ENCODE measurements at places on chromosomes 4 and X.

DNA sequence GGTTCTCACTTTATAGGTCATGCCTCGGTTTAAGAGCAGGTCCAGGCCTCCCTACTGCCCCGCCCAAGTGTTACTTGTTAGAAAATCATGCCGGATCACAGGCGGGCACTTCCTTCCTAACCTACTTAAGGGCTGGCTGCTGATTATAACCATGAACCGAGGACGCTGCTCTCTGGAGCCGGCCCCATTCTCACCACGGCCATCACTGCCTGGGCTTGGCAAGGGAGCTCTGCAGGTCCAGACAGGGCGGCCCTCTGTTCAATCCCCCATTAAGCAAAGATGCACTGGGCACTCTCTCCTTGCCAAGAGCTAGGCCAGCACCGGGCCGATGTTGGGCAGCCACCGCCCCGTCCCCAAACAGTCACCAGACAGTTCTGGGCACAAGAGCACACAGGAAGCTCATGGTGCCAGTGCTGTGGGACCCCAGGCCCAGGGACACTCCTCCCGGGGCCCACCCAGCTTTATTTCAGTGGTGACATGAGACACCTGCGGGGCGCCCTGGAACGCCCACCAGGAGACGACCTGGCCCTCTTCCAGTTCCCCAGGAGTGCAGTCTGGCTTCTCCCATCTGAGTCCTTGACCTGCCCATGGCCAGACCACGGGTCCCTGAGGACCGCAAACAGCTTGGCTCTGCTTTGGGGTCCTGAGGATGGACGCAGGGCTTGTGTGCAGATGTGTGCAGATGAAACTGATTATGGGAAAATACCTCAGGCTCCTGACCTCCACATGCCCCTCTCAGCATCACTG lies 44.0 kb downstream of the ABLIM2 start:
- DNase-seq = no peak

DNA sequence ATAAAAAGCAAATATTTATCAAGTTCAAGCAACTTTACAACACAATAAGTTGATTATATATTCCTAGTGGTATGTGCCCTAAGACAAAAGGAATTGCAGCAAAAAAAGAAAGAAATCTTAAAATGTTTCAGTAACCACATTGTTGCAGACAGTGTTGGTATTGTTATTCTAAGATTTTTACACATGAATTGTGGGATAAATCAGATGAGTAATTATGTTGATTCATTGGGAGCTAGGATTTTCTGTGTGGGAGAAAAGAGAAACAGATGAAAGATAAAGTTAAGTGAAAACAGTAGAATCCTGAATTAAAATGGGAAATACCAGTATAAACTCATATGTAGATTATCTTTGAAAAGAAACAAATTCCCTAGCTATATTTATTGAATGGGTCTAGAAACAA lies 362.4 kb downstream of the PPP3CA start:
- DNase-seq = no peak

- DNase-seq = no peak
Measured at GRCh38 chr4:82044141-82044993, 329.4 kb downstream of the HNRNPD start.

- no peak for DNase-seq
Measured at GRCh38 chr4:169428376-169428775, 157.6 kb upstream of the SH3RF1 start.

DNA sequence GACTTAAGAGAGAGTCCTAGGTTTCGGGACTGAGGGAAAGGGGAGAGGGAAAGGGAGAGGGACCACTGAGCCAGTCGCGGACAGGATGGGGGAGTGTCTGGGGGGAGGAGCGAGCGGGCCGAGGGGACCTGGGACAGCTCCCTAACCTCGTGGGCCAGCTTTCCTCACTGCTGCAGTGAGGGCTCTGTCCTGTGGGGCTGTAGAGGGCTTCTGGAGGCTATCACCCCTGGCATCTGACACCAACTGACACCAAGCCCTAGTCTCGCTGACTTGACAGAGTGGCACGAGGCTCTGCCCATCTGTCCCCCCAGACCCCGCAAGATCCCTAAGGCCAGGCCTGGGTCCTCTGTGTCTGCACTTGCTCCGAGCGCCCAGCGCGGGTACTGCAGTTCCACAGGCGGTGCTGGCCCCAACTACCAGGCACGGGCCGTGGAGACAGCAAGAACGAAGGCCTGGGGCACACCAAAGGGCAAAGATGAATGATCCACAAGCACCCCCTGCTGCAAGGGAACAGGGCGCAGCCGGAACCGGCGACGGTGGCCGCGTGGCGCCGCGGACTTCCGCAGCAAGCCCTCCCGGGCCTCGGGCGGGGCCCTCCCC lies 465 bp downstream of the HAUS7 start:
- DNase-seq = no peak

DNA sequence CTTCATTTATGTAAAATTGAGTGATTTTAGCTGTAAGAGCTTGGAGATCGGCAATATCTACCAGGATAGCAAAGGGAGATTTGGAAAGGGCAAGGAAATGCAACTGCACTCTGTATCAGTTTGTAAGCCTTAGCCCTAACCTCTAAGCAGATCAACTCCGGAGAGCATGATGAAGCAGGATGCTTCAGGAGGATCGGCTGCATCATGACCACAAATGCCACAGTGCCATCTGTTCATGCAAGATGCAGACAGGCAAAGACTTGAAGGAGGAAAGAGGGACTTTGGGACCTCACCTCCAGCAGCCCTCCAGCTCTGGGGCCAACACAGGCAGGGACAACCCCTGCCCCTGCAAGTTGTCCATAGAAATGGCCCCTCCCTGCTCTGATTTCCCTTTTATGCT lies 377.6 kb upstream of the GATB start:
- DNase-seq = no peak

- no peak for DNase-seq
Measured at GRCh38 chrX:72467135-72467534, 105.5 kb downstream of the HDAC8 start.

GRCh38 chrX:1205681-1206611 lies 6.5 kb downstream of the CRLF2 start:
- peak; percentile 55 for DNase-seq

- DNase-seq = peak; percentile 77
Measured at GRCh38 chr4:158810487-158811215, 41.8 kb downstream of the FNIP2 start.

DNA sequence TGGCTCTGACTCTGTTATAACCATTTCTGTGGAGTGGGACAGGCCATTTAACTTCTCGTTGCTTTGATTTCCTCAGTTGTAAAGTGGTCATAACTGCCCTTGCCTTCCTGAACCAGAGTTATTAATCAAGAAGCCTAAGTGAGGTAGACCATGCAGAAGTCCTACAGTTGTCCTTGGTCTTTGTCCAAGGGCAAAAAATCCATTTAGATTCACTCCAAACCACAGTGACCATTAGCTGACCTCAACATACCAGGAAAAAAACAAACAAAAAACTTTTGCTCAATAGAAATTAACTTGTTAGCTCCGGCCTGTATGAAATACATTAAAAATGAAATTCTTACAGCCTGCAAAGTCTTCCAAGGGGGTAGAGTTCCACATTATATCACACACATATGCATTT lies 52.7 kb downstream of the TBC1D9 start:
- no peak for DNase-seq

GRCh38 chr4:888029-888428 lies 44.1 kb downstream of the GAK start:
- DNase-seq = no peak

DNA sequence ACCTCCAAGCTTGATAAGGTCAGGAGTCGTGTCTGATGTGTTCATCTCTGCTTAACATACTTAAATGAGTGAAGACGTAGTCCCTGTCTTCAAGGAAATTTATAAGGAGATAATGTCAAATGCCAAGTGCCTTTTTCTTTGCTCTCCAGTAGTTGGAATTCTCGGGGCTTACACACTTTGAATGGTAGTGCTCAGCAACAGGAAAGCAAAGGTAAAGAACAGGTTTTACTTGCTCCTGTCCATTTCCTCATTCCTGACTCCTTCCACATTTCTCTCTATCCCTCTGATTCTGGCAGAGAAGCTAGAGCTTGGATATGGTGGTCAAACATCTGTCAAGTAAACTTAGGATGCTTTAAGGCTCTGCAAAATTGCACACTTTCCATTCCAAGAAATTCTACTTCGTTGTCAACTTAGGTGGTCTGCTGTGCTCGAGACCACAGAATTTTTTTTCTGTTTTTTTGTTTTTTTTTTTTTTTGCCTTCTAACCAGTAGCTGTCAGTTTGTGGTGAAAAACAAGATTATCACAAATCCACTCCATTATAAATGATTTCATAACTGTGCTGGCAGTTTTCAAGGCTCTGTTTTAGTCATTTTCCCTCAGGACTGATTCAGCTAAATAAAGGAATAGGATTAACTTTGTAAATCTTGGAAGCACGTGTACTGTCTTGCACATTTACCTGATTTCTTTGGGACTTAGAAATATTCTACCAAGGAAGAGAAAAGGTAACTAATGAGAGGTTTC lies 180.8 kb upstream of the ANXA3 start:
- no peak for DNase-seq

GRCh38 chr4:60656171-60656570 lies 544.0 kb upstream of the ADGRL3 start:
- DNase-seq = no peak

- no peak for DNase-seq
Measured at GRCh38 chr4:162323919-162324318, 160.1 kb upstream of the FSTL5 start.

DNA sequence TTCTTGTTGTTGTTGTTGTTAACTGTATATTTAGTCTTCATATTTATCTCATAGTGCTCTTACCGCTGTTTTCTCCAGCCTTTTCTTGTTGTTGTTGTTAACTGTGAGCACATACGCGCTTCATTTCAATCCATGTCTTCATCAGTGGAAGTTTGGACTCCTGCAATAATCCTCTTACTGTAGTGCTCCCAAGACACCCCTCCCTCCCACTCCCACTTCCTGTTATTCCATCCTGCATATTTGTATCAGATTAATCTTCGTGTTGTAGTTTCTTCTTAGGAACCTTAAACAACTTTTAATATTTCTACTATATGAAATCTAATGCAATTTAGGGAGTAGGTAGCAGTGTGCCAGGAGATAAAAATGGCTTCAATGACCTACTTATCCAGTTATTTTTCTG lies 674.8 kb downstream of the RAPGEF2 start:
- no peak for DNase-seq

DNA sequence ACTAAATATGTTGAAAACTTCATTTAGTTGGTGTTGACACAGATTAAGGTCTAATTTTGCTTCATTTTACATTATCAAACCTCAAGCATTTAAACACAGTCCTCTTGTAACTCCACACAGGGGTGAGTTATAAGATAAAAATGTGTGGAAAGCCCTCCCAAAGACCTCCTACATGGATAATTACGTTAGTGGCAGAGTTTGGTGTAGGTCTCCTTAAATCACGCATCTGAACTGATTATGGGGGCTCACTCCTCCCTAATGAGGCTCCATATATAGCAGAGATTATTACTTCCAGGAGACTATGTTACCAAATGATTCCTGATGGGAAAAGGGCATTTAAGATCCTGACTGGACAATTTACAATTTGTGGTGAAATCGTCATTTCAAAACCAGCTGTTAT lies 32.2 kb upstream of the VCX3B start:
- no peak for DNase-seq

DNA sequence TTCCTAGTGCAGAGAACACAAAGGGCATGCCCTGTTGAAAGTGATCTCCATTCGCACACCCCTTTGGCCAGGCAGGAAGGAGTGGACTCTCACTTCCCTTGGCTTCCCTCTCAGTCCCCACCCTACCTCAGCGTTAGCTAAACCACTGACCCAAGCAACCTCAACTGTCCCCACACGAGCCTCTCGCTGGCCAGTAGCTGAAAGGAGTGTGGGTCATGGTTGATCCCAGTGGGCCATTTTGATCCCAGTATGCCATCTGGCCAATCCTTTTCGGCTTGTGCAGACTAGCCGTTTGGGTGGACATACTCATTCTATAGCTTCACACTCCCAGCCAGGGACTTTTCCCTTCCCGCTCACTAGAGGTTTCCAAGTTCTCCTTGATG lies 24.4 kb upstream of the BCORL1 start:
- DNase-seq = no peak

DNA sequence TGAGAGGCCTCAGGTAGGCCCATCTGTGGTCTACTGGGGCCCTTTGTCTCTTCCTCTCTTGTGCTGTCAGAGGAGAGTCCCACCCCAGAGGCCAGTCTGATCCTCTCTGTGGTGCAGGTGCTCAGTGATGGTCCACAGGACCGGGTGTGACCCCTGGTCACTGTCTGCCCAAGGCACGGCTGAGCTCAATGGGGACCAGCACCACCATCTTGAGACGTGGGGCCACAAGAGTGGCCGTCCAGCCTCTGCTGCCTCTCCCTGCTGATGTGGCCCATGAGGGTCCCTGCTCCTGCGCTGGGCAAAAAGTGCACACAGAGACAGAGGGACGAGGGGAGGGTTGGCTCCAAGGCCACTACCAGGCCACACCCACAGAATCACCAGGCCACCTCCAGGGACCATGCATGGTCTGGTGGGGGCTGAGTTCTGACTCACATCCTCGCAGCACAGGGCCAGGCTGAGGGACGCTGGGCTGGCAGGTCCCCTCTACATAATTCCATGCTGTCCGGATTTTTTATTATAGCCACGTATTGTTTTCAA lies 88.3 kb downstream of the FAM53A start:
- DNase-seq = no peak

- DNase-seq = no peak
Measured at GRCh38 chr4:61773655-61774245, 573.6 kb downstream of the ADGRL3 start.

GRCh38 chrX:152869972-152870371 lies 27.9 kb upstream of the ZNF185 start:
- DNase-seq = no peak

GRCh38 chr4:121477079-121477478 lies 96.3 kb upstream of the QRFPR start:
- DNase-seq = no peak

DNA sequence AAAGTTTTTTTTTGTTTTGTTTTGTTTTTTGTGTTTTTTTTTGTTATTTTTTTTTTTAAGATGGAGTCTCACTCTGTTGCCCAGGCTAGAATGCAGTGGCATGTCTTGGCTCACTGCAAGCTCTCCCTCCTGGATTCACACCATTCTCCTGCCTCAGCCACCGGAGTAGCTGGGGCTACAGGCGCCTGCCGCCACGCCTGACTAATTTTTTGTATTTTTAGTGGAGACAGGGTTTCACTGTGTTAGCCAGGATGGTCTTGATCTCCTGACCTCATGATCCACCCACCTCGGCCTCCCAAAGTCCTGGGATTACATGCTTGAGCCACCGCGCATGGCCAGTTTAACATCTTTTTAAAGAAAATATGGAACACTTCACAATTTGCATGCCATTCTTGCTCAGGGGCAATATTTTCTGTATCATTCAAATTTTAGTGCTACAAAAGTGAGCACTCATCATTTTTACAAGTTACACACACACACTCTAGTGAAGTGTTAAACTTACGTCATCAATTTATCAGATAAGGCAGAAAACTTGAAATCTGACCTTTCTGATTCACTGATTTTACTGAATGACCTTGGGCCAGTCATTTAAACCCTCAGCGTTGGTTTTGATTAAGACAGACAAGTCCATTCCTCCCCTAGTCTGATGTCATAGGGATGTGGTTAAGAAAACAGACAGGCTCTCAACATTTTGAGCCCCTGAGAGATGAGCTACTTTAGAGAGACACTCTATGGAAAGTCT lies 61.2 kb downstream of the TRIM2 start:
- DNase-seq = no peak

Data from smooth muscle cell of the brain vasculature (primary cell).